ENCODE measurements at places on chromosomes 11 and 22. TPM values are rescaled to one million over a fixed set of nuclear protein-coding genes. Genes with fewer than 3 reads are reported as not detected.

DNA sequence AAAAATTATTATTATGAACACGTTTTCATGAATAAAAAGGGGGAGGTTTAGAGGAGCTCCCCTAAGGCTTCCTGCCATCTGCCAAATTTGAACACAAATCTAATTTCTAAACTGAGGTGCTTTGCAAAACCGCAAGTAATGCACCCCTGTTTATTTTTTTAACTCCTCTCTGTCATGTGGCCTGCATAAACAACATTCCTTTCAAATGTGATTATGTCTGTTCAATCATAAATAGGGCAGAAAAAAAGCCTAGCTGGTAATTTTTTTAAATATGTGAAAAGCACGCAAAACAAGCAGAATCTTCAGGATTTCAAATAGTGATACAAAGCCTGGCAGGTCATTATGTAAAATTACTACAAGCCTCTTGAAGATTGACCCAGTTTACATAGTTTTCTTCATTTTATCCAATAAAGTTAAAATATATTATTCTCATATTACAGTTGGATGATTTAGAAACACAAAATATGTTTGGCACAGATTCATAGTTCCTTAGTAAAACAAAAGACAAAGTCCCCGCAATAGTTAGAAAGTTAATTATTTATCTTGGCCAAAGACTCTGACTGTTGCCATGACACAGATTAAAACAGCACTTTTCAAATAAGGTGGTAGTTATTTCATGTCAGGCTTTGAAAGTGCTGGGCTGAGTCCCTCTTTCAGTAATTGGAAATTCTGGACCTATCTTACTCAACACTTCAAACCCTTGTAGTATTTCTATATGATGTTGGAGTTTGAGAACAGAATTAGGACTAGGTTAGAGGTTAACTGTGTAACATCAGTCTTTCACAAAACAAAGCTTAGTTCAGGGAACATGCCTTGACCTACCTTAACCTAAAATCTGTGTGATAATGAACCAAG lies 200.3 kb upstream of the MPPED2 start:
- no peak for DNase-seq

- no peak for DNase-seq
These were observed 6.6 kb downstream of the LMNTD2 start for GRCh38 chr11:553988-554340.

DNA sequence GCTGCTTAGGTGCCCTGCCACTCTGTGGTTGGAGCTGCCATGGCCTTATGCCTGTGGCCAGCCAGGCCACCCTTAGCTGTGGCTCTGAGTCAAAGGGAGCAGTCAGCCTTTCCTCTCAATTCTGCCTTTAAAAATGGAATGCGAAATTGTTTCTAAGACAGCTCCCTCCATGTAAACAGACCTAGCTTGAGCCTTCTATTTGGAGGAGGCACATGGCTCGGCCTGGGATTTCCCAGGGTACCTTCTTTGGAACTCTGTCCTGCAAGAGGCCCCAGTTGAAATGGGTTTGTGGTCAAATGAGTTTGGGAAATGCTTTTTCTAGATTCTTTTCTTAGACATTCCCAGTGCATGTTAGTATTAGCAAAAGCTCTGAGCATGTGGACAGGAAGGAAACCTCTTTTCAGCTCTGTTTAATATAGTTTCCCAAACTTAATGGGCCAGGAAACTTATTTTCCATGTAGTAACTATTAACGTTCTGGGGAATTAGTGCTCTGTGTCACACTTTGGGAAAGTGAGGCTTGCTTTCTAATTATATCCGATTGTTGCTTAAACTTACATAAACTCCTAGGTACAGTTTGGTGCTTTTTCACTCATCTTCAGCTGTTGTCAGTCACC lies 7.8 kb downstream of the PHOX2A start:
- no peak for DNase-seq

GRCh38 chr22:22717664-22718063 lies 73.2 kb downstream of the GGTLC2 start:
- no peak for DNase-seq

GRCh38 chr11:132888226-132888625 lies 644.1 kb downstream of the OPCML start:
- no peak for DNase-seq

DNA sequence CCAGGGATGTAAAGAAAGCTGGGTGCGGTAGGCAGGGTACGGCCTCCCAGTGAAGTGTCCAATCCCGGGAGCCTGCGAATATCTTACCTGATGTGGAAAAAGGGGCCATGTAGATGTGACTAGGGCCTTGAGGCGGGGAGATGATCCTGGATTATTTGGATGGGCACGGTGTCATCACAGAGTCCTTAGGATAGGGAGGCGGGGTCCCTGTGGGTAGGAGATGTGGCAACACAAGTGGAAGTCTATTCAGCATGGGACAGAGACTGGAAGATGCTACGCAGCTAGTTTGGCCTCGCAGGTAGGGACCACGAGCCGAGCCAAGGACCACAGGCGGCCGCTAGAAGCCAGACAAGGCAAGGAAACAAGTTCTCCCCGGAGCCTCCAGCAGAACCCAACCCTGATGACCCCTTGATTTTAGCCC lies 46.4 kb upstream of the SHANK2 start:
- DNase-seq, result no peak

GRCh38 chr11:113685654-113686359 lies 20.3 kb downstream of the TMPRSS5 start:
- no peak for DNase-seq

DNA sequence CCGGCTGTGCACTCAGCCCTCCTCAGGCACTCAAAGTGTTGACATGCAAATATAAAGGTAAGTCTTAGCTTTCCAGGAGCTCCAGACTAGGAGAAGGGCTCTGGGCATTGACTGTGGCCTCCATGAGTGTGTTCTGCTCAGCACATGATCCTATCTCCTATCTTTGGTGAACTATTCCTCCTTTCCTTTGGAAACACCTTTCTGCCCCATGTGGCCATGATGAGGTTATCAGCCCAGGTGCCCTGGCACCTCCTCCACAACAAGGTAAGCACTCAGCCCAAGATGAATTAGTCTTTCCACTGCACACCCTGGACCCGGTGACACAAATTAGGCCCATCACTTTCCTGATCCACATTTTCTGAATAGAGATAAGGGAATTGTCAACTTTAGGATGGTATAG lies 37.9 kb upstream of the LMO1 start:
- DNase-seq, result no peak

Gene SEPTIN5
- 30.2 TPM for total RNA-seq

Gene FLRT1
- total RNA-seq, result 3.0 TPM

Gene MPZL3
- total RNA-seq, result 0.43 TPM

Gene CCDC188
- 8.6 TPM for total RNA-seq

Gene BBOX1
- not detected for total RNA-seq
